ENCODE measurements at places on chromosomes 2 and 18. TPM values are rescaled to one million over a fixed set of nuclear protein-coding genes. Genes with fewer than 3 reads are reported as not detected.

Gene SPATS2L
- 89.5 TPM for total RNA-seq

Gene CNDP2
- 66.4 TPM for total RNA-seq

Gene SALL3
- total RNA-seq = 0.05 TPM

Gene GPR39
- not detected for total RNA-seq

Gene REG3A
- total RNA-seq = not detected

Gene C1GALT1C1L
- 0.62 TPM for total RNA-seq

Gene G6PC2
- not detected for total RNA-seq

Gene RBM44
- 0.30 TPM for total RNA-seq

DNA sequence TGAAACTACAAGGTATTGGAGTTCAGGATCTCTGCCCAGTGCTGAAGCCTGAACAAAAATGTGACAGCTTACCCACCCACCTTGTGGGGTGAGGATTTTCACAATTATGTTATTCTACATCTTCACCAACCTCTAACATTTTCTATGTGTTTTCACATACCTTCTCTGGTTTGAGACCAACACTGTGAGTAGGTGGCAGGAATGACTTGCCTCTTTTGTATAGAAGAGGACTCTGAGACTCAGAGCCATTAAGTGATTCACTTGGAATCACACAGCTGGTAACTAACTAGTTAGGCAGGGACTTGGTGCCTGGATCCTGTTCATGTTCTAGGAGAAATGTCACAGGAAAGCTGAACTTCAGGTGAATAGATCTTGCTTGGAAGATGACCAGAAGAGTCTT, 14.8 kb upstream of the SRBD1 start:
- DNase-seq = no peak

DNA sequence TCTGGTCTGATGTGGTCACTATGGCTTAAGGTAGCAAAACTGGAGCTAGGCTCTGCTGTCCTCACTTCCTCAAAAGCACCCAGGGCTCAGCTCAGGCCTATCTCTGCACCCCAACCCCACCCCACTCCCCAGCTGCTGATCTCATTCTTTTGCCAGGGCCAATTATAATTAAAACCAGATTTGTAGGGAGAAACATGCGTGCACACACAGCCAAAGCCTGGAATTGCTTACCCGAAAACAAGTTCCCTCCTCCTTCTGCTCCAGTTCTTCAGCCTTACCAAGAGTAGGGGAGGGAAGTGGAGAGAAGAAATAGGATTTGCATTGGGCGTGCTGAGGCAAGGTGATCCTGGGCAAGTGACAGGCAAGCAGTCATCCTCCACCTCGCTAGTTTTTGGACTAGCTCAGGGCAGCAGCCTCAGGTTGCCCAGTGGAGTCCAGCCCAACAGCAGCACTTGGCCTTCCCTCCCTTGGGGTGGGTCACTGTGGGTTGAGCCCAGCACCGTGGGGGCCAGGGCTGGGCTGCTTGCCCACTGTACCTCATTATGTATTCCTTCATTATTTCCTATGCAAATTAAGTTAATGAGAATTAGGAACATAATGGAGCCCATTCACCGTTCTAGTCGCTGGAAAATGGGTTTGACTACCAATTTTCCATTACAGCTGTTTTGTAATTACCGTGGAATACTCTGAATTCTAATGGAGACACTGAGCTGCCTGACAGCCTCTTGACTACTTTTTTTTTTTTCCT, 199.1 kb upstream of the CELF4 start:
- DNase-seq = no peak

GRCh38 chr2:48448274-48449061, 81.5 kb upstream of the STON1 start:
- no peak for DNase-seq

DNA sequence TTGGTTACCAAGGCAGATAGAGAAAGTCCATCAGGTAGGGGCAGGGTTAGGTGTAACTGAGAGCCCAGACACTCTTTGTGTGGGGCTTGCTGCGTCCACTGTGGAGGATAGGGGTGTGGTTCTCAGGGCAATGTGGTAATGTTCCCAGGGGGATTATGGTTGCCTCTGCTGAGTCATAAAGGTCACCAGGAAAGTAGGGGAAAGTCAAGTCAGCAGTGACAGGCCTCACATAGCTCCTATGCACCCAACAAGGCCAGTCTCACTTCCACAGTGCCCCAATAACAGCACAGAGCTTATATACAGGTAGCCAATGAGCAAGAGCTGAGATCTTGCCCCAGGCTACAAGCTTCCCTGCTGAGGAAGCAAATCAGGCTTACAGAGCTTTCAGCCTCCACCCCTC, 1438.0 kb upstream of the ZEB2 start:
- no peak for DNase-seq

- DNase-seq = no peak
Observed at GRCh38 chr2:64697297-64698176, 43.8 kb upstream of the SERTAD2 start.

DNA sequence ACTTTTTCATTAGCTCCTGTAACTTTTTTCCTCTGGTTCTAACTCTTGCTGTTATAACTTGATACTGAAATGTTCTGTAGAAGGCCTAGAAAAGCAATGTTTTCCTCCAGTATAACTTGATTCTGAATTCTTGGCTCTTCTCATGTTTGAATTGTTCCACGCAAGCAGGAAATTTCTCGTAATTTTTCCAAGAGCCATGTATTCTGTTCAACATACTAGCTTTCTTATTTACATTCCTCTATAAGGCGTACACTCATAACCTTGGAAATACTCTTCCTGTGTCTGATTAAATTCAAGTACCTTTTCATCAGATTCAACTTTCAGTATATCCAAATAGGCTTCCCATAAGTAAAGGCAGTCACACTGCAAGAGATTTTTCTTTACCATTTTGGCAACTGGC, 109.1 kb downstream of the SMAD2 start:
- DNase-seq = no peak

DNA sequence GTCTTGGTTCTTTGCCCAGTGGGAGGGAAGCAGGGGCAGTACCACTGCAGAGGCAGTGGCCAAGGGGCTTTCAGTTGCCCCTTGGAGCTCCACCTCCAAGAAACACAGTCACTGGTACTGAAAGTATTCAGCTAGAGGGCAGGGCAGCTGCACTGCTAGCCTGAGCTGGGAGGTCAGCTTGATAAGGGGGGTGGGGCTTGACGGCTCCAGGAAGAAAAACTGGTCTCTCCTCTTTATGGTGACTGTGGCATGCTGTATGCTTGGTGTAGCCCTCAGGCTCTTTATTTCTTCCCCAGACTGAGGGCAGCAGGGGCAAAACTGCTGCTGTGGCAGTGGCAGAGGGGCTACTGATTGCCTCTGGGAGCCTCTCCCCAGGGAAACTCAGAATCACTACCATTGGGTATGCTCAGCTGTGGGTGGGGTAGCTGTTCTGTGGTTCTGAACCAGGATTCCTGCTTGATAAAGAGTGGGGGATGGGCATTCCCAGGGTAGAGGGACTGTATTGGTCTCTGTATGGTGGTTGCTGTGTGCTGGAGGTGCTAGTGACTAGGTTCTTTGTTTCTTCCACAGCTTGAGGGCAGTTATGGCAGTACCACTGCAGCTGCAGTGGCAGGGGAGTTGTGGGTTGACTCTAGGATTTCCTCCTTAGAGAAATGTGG, 134.6 kb upstream of the SCN7A start:
- DNase-seq = no peak

DNA sequence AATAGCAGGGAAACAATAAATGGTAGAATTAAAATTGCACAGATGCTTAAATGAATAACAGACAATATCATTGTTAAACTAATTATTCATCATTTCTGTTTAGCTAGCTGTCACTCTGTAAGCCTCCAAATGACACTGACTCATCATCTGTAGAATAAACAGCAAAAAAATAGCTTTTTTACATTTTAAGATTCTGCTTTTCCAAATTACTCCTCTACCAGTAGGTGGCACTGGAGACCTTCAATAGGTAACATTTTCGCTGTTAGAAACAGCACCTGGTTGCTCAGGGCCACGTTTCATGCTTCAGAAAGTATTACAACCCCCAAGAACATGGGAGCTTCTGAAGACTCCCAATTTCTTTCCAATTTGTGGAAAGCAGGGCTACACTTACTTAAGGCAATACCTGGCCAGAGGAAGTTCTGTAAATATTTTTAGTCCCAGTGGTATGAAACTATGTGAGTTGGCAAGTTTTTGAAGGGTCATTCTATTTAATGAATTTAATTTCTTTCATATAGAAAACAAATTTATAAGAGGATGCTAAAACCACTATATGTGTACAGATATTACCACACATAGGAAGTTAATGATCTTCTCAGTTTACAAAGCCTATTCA, 45.4 kb downstream of the TTN start:
- DNase-seq = no peak

GRCh38 chr2:64162516-64162915, 18.3 kb upstream of the PELI1 start:
- no peak for DNase-seq

DNA sequence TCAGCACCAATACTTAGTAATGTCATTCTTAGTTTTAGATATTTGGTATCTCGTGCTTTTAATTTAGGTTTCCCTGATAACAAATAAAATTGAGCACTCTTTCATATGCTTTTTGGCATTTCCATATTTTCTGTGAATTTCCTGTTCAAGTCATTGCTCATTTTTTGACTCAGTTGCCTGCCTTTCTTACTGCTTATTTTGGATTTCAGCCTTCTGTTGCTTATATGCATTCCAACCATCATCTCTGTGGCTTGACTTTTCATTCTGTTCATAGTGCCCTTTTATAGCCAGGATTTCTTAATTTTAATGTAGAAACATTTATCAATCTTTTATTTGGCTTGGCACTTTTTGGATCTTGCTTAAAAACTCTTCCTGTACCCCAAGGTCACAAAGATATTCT, 14.5 kb upstream of the KIF3C start:
- DNase-seq = no peak

- DNase-seq = no peak
Observed at GRCh38 chr2:118723394-118723793, 124.1 kb downstream of the EN1 start.

DNA sequence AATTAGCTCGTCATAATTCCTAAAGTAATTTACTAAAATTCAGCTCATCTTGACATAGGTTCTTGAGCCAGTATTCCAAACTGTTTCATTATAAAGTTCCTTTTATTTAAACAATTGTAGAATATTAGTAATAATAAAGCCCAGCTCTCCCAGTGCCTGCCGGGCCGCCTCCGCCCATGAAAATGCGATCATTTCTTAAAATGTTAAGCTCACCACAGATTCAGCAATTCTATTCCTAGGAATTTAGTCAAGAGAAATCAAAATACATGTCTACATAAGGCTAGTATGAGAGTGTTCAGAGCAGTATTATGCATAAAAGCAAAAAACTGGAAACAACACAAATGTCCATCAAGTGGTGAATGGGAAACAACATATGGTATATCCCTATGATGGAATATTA, 52.0 kb downstream of the XDH start:
- no peak for DNase-seq

DNA sequence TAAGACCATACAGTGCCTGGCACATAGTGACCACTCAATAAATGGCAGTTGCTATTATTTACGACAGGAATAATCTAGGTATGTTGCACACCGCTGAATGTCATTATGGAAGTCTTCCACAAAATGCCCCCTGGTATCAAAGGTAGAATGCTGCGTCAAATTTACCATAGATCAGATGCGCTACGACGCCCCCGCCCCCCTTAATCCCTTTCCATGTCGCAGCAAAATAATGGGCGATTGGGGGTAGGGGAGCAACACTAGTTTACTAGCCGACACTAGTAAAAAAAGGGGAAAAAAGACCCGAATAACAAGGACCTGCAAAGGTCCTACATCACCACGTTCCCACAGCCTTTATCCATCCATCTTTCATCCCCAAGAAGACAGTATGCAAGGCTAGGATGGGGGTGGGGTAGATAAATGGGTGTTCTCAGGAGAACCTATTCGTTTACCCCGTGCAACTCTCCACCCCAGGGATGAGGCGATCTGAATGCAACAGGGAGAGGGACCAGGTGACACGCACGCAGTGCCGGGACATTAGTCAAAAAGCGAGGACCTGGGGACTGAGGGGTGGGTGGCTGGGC, 455 bp downstream of the PREPL start:
- DNase-seq = no peak

- no peak for DNase-seq
Observed at GRCh38 chr2:73341039-73341438, 44.6 kb upstream of the ALMS1 start.

DNA sequence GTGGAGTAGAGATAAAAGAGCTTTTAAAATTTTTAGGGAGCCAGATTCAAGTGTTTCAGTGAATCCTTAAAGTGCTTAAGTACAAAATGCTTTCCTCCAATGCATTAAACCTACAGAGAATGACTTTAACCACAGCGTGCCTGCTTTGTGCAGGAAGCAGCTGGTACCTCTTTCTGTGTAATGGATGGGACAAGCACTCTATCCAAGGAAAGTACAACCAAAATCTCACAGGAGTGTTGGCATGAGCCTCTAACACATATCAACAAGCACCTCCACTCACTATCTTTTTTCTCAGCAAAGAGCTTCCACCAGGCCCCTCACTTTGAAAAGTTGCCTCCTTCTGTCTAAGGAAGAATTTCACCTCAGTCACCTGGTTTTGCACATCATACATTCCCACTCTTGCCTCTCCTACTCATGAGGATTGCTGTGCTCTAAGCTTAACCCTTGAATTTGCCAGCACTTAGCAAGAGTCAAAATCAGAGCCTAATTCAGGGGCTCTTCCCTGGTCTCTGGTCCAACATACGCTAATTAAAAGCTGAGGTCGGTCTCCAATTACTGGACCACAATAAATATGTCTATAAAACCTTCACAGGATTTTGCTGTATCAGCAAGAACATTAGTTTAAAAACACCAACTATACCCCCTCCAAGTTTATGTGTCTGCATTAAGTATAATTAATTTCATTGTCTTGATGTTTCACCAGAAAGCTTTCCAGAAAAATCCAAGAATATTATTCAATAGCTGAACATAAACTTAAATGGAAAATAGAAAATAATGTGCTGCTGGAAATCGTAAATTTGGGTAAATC, 68.9 kb downstream of the ZNF521 start:
- no peak for DNase-seq

GRCh38 chr18:58529714-58530354, 99.1 kb downstream of the ALPK2 start:
- DNase-seq = peak; percentile 87

Measured in Right ventricle myocardium inferior (tissue), 1 donor.